ENCODE measurements at places on chromosomes 4 and X.

DNA sequence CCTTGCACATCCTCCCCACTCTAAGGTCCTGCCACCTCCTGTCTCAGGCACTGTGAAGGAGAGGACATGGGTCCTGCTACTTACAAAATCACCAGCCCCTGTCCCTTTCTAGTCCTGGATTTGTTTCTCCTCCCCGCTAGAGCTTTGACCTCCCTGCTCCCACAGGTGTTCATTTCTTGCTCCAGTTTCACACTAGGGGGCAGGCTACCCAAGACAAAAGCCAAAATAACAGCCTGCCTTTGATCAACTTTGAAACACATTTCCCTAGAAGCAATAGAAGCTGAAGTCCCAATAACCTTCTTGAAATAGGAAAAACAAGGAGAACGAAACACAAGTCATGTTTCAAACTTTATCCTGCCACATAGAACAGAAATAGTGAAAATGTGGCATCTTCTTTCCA lies 164.4 kb downstream of the QDPR start:
- peak; percentile 34 for DNase-seq

- no peak for DNase-seq
Measured at GRCh38 chr4:73251384-73251783, 7.2 kb downstream of the ANKRD17 start.

GRCh38 chr4:139672732-139673131 lies 7.1 kb downstream of the MGST2 start:
- DNase-seq: no peak

GRCh38 chr4:10482913-10483312 lies 25.7 kb upstream of the ZNF518B start:
- DNase-seq: no peak
